Activated T-cell treated with anti-CD3 and anti-CD28 coated beads, Interleukin-2, amount 50 U/mL, for 1 hour (primary cell): ENCODE measurements at places on chromosomes 11 and 22.

DNA sequence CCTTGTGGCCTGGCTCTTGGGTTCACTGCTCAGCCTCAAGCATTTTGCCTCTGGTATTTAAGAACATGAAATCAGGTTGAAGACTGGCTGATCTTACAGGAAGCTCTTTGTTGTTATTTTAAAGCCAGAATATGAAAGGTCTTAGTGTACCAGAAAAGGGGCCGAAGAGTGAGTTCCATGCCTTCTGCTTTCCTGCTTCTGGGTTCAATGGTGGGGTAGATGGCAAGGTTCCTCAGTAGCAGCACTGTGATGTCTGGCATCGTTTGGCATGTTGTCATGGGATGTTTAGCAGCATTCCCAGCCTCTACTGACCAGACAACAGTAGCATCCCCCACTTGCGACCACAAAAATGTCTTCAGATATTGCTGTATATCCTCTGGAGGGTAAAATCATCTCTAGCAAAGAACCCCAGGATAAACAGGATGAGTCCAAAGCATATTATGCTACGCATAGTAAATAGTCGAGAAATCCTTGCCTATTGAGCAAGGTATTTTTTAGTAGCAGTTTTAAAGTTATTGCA, 2.4 kb downstream of the VPS26B start:
- DNase-seq = no peak

DNA sequence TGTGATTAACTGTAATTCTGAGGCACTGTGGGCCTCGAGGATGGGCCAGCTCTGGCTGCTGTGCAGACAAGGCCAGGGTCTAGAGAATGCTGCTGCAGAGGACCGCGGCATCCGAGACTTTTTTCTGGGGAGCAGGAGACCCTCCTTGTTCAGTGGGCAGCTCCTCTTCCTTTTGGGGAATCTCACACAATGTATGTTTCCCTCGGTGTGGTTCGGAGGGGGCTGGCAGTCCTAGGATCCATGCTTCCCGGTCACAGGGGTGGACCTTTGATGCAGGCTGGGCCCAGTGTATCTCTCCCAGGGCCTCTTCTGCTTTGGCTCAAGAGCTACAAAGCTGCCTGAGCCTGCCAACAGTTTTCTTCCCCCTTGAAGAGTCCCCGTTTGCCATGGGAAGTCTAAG, 31.5 kb downstream of the MYEOV start:
- DNase-seq = no peak

DNA sequence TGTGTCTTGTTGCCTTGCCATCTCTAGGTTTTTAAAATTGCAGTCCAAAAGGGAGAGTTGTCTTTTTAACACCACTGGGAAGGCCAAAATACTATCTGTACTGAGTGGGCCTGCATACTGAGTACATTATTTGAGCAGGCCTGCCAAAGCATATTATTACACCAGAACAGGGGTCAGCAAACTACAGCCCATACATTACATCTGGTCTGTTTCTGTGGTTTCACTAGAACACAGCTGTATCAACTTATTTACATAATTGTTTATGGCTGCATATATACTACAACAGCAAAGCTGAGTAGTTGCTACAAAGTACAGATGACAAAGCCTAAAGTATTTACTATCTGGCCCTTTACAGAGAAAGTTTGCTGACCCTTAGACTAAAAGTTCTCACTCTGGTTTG, 74.0 kb downstream of the USP35 start:
- no peak for DNase-seq

- no peak for DNase-seq
Measured at GRCh38 chr11:64100360-64100759, 64.6 kb downstream of the FLRT1 start.

- DNase-seq = no peak
Measured at GRCh38 chr11:95972060-95972459, 48.2 kb upstream of the MTMR2 start.

GRCh38 chr11:107043242-107044006, 25.1 kb upstream of the GUCY1A2 start:
- DNase-seq = no peak
